ENCODE measurements at places on chromosomes 11 and 22.

- DNase-seq, result peak; percentile 58
Measured at GRCh38 chr11:74325649-74326645, 14.5 kb upstream of the P4HA3 start.

DNA sequence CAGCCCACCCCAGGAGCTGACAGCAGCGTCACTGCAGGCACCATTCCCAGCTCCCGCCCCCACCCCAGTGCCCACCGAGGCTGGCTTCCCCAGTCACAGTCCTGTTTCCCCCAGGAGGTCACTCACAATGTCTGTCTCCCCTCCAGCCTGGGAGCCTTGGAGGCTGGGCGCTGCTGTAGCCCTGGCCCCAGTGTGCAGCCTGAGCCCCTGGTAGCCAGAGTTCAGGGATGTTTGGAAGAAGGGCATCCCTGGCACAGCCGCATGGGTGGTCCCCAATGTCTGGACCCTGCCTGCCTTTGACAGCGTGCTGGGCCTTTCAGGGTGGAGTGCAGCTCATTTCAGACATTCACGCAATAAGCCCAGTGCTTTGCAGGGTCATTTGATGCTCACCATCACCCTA, 4.3 kb downstream of the CAPN5 start:
- DNase-seq, result no peak

GRCh38 chr11:5507177-5507932, 2.4 kb downstream of the UBQLN3 start:
- DNase-seq, result no peak

DNA sequence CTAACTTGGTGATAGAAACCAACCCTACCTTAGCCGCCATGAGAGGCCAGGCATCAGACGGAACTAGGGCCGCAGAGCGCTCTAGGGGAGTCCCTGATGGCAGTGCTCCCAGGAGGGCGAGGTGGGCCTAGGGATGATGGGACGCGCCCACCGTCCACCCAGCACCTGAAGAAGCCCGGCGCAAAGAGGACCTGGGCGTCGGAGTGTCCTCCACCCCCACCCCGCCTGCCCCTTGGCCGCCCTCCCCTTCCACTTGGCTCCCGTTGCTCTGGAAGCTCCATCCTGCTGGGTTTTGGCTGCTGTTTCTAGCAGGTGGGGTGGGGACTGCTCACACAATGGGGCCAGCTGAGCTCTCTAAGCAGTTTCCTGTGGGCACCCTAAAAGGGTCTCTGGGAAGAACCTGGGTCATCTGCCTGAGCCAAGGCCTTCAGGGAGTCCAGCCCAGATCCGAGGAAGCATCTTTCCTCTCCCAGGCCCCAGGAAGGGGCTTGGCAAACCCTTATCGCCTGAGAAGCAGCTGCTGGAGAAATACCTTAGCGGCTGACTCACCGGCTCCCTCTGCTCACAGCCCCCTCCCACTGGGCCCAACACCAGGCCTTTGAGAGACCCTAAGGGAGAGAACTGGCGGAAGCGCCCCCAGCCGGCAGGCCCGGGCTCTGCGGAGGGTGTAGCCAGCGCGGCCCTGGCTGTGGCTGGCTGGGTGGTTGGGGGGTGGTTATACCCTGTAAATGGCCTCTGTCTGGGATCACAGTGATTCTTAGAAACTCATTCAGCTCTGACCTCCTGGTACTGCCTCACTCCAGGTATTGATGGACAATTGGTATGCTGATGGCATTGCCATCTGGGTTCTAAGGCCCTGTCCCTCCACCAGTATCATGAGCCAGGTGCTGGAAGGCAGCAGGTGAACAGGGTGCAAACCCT, 19.3 kb downstream of the CREB3L1 start:
- DNase-seq, result no peak

GRCh38 chr22:44187652-44188230, 7.0 kb downstream of the PARVG start:
- no peak for DNase-seq

- no peak for DNase-seq
Measured at GRCh38 chr22:50148166-50148500, 22.4 kb upstream of the PANX2 start.

- DNase-seq, result no peak
Measured at GRCh38 chr11:123357990-123358827, 71.9 kb upstream of the GRAMD1B start.

- DNase-seq, result no peak
Measured at GRCh38 chr22:41996826-41997225, 1.8 kb upstream of the WBP2NL start.

GRCh38 chr11:11738370-11738769, 103.4 kb upstream of the USP47 start:
- DNase-seq, result no peak

DNA sequence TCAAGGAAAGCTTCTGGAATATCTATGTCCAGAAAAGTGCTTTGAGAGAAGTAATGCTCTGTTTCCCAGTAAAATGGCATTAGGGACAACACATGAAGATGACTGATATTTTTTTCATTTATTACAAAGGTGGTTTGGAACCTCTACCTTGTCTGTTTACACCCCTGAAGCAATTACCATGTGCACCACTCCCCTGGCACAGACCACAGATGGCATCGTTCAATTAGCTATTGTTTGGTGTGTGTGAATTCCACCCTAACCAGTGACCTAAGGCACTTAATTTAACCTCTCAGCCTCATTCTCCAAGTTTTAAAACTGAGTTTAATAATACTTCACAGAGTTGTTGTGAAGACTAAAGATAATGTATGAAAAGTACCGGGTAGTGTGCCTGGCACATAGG, 127.6 kb upstream of the BMAL1 start:
- no peak for DNase-seq

- DNase-seq, result no peak
Measured at GRCh38 chr11:130694488-130695045, 221.7 kb downstream of the SNX19 start.

- no peak for DNase-seq
Measured at GRCh38 chr11:47534704-47535251, 18.2 kb downstream of the CELF1 start.

DNA sequence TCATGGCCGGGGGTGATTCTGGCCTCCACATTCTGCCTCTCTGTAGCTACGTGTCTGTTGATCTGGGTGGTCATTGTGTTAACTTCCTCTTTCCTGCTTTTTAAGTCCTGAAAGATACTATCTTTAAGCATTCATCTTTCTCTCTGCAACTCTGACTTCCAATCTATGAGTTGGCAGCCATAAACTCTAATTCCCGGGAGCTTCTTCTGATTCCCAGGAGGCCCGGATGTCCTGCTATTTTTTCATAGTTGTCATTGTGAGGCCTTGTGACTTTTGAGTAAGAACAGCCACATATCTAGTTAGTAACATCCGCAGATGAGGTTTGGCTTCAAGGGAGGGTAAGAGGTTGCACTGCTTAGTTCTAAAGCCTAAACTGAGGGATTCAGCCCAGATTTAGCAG, 107.8 kb downstream of the SYN3 start:
- no peak for DNase-seq

Data from amygdala (tissue), 56 donors.